Stomach (tissue), 19 donors: ENCODE measurements at places on chromosomes 5 and 9. TPM values are rescaled to one million over a fixed set of nuclear protein-coding genes. Genes with fewer than 3 reads are reported as not detected.
A peak's percentile ranks its signal among the peaks of the same experiment; 100 is the strongest.

GRCh38 chr5:127580731-127581130, 63.3 kb downstream of the PRRC1 start:
- H3K27me3 ChIP-seq = no peaks in the 10 kb centered on the region
- no peaks in the 10 kb centered on the region for H3K4me1 ChIP-seq
- no peak overlapping the region for H3K27ac ChIP-seq
- no peak for DNase-seq
- H3K36me3 ChIP-seq = no peaks in the 10 kb centered on the region

GRCh38 chr5:18048449-18048848, 414.2 kb downstream of the TAF11L14 start:
- no peak for DNase-seq
- no peak overlapping the region for H3K4me3 ChIP-seq
- no peak overlapping the region for H3K27ac ChIP-seq
- H3K4me1 ChIP-seq = no peaks in the 10 kb centered on the region
- no peaks in the 10 kb centered on the region for H3K27me3 ChIP-seq

DNA sequence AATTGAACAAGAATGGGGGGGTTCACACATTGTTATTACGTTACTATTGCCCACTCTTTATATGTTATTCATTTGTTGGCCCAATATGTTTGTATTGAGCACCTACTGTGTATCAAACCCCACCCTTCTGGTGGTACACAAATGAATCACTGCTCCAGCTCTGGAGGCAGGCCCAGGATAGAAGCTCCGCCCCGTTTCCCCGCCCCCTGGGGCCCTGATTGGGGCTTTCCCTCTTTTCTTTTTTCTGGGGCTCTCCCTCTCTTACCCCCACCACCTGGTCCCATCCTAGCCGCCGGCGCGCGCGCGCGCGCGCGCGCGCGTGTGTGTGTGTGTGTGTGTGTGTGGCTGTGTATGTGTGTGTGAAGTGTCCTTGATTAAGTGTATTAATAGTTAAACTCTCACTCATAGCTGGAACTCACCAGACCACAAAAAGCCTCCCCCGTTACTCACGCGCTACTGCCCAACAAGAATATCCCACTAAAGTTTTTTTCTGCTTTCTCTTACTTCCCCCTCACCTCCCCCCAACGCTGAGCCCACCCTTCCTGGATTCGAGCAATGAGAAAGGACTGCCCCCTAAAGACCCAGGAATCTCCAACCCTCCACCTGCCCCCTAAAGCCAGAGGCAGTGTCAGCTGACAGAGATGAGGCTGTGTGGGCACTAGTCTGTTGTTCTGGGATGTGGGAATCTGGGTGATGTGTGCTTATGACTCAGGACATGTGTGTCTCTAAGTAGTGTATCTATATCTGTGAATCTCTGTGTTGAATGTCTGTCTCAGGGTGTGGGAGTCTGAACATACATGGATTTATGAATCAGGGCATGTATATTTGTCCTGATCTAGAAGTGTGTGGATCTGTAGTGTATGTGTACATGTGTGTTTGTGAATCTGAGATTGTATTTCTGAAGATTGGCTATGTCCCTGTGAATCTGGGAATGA, 4.0 kb downstream of the CXXC5 start:
- H3K36me3 ChIP-seq = no peaks in the 10 kb centered on the region
- no peak overlapping the region for H3K4me3 ChIP-seq
- peaks cover 42% of the 10 kb centered on the region for H3K27me3 ChIP-seq
- peaks cover 81% of the 10 kb centered on the region for H3K4me1 ChIP-seq
- DNase-seq = peak; percentile 86
- peak overlapping the region; percentile 94 for H3K27ac ChIP-seq

DNA sequence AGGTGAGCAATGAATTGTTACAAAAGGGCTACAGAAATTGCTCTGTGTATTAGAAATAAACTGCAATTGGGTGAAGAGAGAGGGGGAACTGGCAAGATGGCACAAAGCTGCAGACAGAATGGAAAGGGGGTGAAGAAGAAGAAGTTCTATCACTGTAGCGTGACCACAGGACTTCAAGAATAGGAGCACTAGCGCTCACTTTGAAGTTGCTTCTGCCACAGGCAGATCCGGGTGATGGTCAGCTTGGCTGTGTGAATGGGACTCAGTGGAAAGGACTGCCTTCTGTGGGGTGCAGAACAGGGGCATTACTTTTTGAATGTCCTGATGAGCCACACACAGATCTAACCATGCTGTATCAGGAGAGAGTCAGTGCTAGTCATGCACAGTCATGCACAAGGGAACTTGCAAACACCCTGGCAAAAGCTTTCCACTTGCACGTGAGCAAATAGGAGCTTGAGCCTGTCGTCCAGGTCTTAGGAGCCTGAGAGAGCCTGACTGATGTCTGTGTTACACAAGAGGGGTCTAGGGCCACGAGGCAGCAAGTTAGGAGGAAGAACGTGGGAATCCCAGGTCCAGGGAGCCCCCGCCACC, 16.3 kb downstream of the IL5 start:
- no peak for DNase-seq
- peaks cover 9% of the 10 kb centered on the region for H3K4me1 ChIP-seq
- H3K4me3 ChIP-seq = no peak overlapping the region
- no peak overlapping the region for H3K27ac ChIP-seq

DNA sequence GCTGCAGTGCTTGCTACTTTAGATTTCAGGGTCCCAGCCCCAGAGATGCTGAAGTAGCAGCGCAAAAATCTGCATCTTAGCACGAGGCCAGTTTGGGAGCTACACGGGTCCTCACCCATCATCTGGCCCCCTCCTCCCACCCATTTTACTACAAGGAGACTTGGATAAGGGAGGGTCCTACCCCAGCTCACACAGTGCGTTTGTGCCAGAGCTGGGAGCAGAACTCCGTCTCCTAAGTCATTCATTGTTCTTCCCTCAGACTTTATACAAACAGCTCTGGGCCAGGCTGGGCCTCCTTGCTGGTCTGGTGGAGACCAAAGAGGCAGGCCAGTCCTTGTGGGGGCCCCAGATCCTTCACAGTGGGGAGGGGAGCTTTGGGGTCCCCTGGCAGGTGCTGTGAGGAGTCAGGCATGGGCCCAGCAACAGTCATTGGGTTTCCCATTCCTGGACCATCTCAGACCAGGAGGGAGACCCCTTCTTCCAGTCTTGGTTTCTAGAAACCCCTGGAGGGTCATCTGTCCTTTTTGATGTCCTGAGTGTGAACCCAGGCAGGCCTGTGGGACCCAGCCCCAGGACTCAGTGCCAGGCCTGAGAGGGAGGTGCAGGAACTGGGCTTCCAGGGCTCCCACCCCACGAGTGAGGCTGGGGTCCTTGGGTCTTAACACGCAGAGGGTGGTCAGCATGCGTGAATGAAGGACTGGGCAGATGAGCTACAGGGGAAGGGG, 2.3 kb upstream of the IL17B start:
- no peak overlapping the region for H3K4me3 ChIP-seq
- H3K27ac ChIP-seq = peak overlapping the region; percentile 94
- H3K4me1 ChIP-seq = peaks cover 17% of the 10 kb centered on the region
- no peaks in the 10 kb centered on the region for H3K36me3 ChIP-seq
- H3K27me3 ChIP-seq = no peaks in the 10 kb centered on the region

GRCh38 chr9:135290566-135290965, 189.0 kb upstream of the PPP1R26 start:
- H3K36me3 ChIP-seq = no peaks in the 10 kb centered on the region
- no peak overlapping the region for H3K27ac ChIP-seq
- H3K4me3 ChIP-seq = no peak overlapping the region
- H3K27me3 ChIP-seq = no peaks in the 10 kb centered on the region

Gene PDZD2
- polyA plus RNA-seq = 2.8 TPM

Gene ANKRD31
- not detected for polyA plus RNA-seq

Gene KIF27
- polyA plus RNA-seq = 0.46 TPM
